ENCODE measurements at places on chromosomes 2 and 18. TPM values are rescaled to one million over a fixed set of nuclear protein-coding genes. Genes with fewer than 3 reads are reported as not detected.

The CYP27A1 gene
- 20.7 TPM for total RNA-seq

The SMYD1 gene
- total RNA-seq: 14.6 TPM

The GNAL gene
- 13.3 TPM for total RNA-seq

The HOXD13 gene
- total RNA-seq: not detected

The MC2R gene
- total RNA-seq: not detected

The SERPINB2 gene
- total RNA-seq: not detected

The CXCR1 gene
- 0.13 TPM for total RNA-seq

The GPR45 gene
- not detected for total RNA-seq

The CXCR4 gene
- total RNA-seq: 4.2 TPM

The TUBB8B gene
- total RNA-seq: not detected

The ALK gene
- total RNA-seq: 1.6 TPM

The SLC1A4 gene
- total RNA-seq: 10.4 TPM

The RAX gene
- not detected for total RNA-seq

The ARPC2 gene
- 272 TPM for total RNA-seq

The CNDP1 gene
- not detected for total RNA-seq

The CNRIP1 gene
- 31.4 TPM for total RNA-seq

The ITGB6 gene
- not detected for total RNA-seq

The NDUFV2 gene
- total RNA-seq: 229 TPM

The DUSP2 gene
- total RNA-seq: 5.5 TPM

The LONRF2 gene
- 45.1 TPM for total RNA-seq

The CBLN2 gene
- 0.17 TPM for total RNA-seq

The SCYGR5 gene
- total RNA-seq: not detected

The TCF7L1 gene
- 8.7 TPM for total RNA-seq

The MCM6 gene
- 7.5 TPM for total RNA-seq

The LDAH gene
- total RNA-seq: 11.4 TPM

The FARP2 gene
- total RNA-seq: 37.9 TPM

The REG1B gene
- total RNA-seq: not detected
